Left lung (tissue), 14 donors: ENCODE measurements at places on chromosomes 6 and 20.

DNA sequence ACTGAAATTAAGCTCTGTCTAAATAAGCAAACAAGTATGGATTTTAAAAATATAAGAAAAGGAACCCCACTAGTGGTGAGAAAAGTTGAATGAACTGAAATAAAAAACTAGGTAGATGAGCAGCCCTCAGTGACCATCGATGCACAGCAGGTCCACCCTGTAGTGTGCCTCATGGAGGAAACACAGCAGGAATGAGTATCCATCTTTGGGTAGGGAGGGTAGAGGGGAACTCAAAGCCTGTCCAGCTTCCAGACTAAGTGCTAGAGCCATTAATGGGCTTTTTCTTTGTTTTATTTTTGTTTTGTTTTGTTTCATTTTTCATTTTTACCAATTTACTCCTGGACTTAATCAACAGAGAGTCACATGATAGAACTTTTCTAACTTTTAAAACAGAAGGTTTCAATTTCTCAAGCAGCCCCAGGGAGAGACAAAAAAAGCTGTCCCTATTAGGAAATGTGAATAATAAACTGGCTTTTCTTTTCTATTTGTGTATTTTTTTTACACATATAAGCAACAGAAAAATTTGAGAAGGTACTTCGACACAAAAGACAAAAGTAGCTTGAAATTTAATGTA is 700.6 kb downstream of the HACE1 start:
- DNase-seq = no peak
- H3K4me3 ChIP-seq = no peak overlapping the region
- no peaks in the 10 kb centered on the region for H3K36me3 ChIP-seq
- H3K27ac ChIP-seq = no peak overlapping the region
- H3K4me1 ChIP-seq = no peaks in the 10 kb centered on the region

GRCh38 chr6:33751771-33752645 is 5.3 kb upstream of the IP6K3 start:
- H3K4me3 ChIP-seq = no peak overlapping the region
- no peaks in the 10 kb centered on the region for H3K27me3 ChIP-seq
- no peak overlapping the region for H3K27ac ChIP-seq
- H3K36me3 ChIP-seq = no peaks in the 10 kb centered on the region

- peaks cover 20% of the 10 kb centered on the region for H3K4me1 ChIP-seq
- no peak overlapping the region for H3K4me3 ChIP-seq
- DNase-seq = no peak
- peak overlapping the region; percentile 77 for H3K27ac ChIP-seq
- no peaks in the 10 kb centered on the region for H3K27me3 ChIP-seq
These were observed 45.4 kb downstream of the SYNJ2 start for GRCh38 chr6:158026901-158027589.

- no peak overlapping the region for H3K4me3 ChIP-seq
- H3K27ac ChIP-seq = no peak overlapping the region
- H3K4me1 ChIP-seq = peaks cover 30% of the 10 kb centered on the region
- H3K27me3 ChIP-seq = peaks cover 3% of the 10 kb centered on the region
- H3K36me3 ChIP-seq = no peaks in the 10 kb centered on the region
These were observed 121.0 kb downstream of the RTN4IP1 start for GRCh38 chr6:106508277-106508676.

GRCh38 chr20:63691711-63692435 is 4.6 kb upstream of the TNFRSF6B start:
- no peak overlapping the region for H3K4me3 ChIP-seq
- no peaks in the 10 kb centered on the region for H3K27me3 ChIP-seq
- no peak for DNase-seq
- no peaks in the 10 kb centered on the region for H3K36me3 ChIP-seq
- peaks cover 50% of the 10 kb centered on the region for H3K4me1 ChIP-seq

DNA sequence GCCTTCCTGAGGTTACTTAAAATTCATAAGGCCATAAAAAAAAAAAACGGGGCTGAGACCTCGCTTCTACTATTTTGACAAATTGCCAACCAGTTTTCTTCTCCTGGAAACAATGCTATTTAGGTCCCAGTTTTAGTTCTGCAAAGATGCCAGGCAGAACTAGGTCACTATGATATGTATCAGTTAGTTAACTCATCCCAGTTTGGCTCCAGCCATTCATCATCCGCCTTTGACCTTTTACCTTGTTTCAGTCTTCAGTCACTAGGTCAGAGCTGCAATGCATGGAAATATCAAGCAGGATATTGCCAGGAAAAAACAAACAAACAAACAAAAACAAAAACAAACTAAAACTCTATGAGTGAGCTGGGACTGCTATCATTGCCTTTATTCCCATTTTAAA is 29.8 kb upstream of the ENPP4 start:
- H3K27ac ChIP-seq = no peak overlapping the region
- H3K36me3 ChIP-seq = no peaks in the 10 kb centered on the region
- no peak overlapping the region for H3K4me3 ChIP-seq
- H3K27me3 ChIP-seq = no peaks in the 10 kb centered on the region
- no peak for DNase-seq

- H3K27ac ChIP-seq = no peak overlapping the region
- no peaks in the 10 kb centered on the region for H3K27me3 ChIP-seq
- DNase-seq = peak; percentile 31
- no peaks in the 10 kb centered on the region for H3K4me1 ChIP-seq
- peaks cover 24% of the 10 kb centered on the region for H3K36me3 ChIP-seq
These were observed 357.5 kb downstream of the ZFAND3 start for GRCh38 chr6:38176797-38177751.

DNA sequence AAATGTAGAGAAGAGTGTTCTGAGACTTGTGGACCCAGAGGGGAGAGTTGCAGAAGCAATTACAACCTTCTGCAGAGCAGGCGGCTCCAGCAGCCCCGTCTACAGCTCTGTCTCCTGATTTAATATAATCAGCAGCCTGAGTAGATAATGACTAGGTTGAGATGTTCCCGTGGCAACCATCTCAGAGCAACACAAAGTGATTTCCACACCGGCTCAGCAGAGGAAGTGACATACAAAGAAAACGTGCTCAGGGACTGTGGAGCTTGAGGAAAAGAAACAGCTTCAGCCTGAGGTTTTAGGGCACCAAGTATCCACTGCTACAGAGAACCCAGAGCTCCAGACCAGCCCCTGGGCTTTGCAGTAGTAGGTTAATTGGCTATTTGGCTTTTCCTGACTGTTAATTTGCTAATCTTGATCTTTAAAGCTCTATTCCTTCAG is 136.4 kb downstream of the MTFR2 start:
- DNase-seq = peak; percentile 82
- no peak overlapping the region for H3K27ac ChIP-seq
- H3K27me3 ChIP-seq = no peaks in the 10 kb centered on the region
- no peaks in the 10 kb centered on the region for H3K36me3 ChIP-seq
- no peaks in the 10 kb centered on the region for H3K4me1 ChIP-seq
- no peak overlapping the region for H3K4me3 ChIP-seq

GRCh38 chr6:152957796-152958195 is 25.0 kb downstream of the FBXO5 start:
- H3K36me3 ChIP-seq = no peaks in the 10 kb centered on the region
- H3K4me1 ChIP-seq = no peaks in the 10 kb centered on the region
- H3K27ac ChIP-seq = no peak overlapping the region
- H3K4me3 ChIP-seq = no peak overlapping the region
- no peak for DNase-seq

GRCh38 chr6:36130667-36131510 is 576 bp downstream of the MAPK13 start:
- H3K27me3 ChIP-seq = no peaks in the 10 kb centered on the region
- peaks cover 16% of the 10 kb centered on the region for H3K4me1 ChIP-seq
- H3K4me3 ChIP-seq = peak overlapping the region; percentile 45

- H3K27me3 ChIP-seq = no peaks in the 10 kb centered on the region
- no peak for DNase-seq
- H3K4me1 ChIP-seq = no peaks in the 10 kb centered on the region
- no peak overlapping the region for H3K4me3 ChIP-seq
- no peak overlapping the region for H3K27ac ChIP-seq
- H3K36me3 ChIP-seq = no peaks in the 10 kb centered on the region
These were observed 433.3 kb downstream of the UTRN start for GRCh38 chr6:144718431-144718830.

- peaks cover 61% of the 10 kb centered on the region for H3K36me3 ChIP-seq
- H3K4me3 ChIP-seq = no peak overlapping the region
- H3K4me1 ChIP-seq = peaks cover 35% of the 10 kb centered on the region
- no peak overlapping the region for H3K27ac ChIP-seq
These were observed 1.0 kb upstream of the CUL9 start for GRCh38 chr6:43180985-43181384.

GRCh38 chr6:150038202-150039062 is 13.1 kb upstream of the RAET1L start:
- peaks cover 77% of the 10 kb centered on the region for H3K27me3 ChIP-seq
- no peak for DNase-seq
- H3K36me3 ChIP-seq = no peaks in the 10 kb centered on the region
- no peak overlapping the region for H3K4me3 ChIP-seq
- H3K27ac ChIP-seq = no peak overlapping the region
- H3K4me1 ChIP-seq = peaks cover 9% of the 10 kb centered on the region

DNA sequence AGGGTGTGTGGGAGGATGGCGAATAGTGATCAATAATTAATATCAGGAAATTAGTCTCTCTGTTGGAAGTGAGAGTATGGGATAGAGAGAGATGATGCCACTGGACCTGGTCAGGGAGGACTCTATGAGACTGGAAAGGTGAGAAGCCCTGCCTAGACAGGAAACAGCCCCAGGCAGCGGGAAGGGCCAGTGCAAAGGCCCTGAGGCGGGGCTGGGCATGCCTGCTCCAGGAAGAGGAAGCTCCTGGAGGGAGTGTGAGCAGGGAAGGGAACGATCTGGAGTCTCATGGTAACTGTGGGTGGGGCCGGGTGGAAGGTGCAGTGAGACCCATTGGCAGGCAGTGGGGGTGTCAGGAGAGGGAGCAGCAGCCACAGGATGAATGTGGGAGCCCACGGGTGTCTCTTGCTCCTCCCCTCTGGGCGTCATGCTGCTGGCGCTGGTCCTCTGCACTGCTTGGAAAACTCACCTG is 1.8 kb upstream of the CST3 start:
- no peaks in the 10 kb centered on the region for H3K27me3 ChIP-seq
- peaks cover 16% of the 10 kb centered on the region for H3K4me1 ChIP-seq
- no peak overlapping the region for H3K4me3 ChIP-seq
- H3K27ac ChIP-seq = no peak overlapping the region
- peaks cover 5% of the 10 kb centered on the region for H3K36me3 ChIP-seq

DNA sequence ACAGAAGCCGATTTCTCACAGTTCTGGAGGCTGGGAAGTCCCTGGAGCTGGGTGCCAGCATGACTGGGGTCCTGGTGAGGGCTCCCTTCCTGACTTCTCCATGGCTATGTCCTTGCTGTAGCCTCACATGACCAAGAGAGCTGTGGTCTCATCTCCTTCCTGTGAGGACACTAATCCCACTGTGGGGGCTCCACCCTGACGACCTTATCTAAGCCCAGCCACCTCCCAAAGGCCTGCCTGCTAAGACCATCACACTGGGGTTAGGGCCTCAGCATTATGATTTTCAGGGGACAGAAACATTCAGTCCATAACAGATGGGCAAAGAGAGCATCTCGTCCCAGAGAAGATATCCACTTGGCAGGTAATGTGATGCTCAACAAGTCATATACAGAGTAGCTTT is 16.8 kb downstream of the RPP40 start:
- H3K4me3 ChIP-seq = no peak overlapping the region
- no peaks in the 10 kb centered on the region for H3K27me3 ChIP-seq
- H3K36me3 ChIP-seq = no peaks in the 10 kb centered on the region

GRCh38 chr6:43926634-43927531 is 156.9 kb downstream of the VEGFA start:
- DNase-seq = no peak
- H3K27me3 ChIP-seq = no peaks in the 10 kb centered on the region
- H3K4me1 ChIP-seq = peaks cover 2% of the 10 kb centered on the region
- H3K27ac ChIP-seq = no peak overlapping the region
- no peak overlapping the region for H3K4me3 ChIP-seq

GRCh38 chr6:168540713-168541291 is 99.8 kb downstream of the SMOC2 start:
- peaks cover 23% of the 10 kb centered on the region for H3K27me3 ChIP-seq
- DNase-seq = no peak
- H3K4me3 ChIP-seq = no peak overlapping the region
- no peak overlapping the region for H3K27ac ChIP-seq

DNA sequence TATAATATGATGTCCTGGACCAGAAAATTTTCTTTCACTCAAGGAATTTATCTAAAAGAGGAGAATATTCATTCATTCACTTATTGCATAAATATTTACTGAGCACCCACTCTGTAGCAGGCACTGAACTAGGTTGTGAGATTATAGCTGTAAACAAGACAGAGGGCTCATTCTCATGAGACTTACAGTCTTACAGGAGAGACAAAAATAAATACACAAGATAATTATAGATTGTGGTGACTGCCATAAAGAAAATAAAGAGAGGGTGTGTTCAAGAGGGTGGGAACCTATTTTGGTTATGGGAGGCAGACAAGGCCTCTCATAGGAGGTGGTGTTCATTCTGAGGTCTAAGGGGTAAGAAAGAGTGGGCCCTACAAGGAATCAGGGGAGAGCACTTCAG is 109.9 kb upstream of the SUPT3H start:
- DNase-seq = no peak
- H3K4me3 ChIP-seq = no peak overlapping the region
- H3K4me1 ChIP-seq = no peaks in the 10 kb centered on the region
- no peaks in the 10 kb centered on the region for H3K36me3 ChIP-seq

DNA sequence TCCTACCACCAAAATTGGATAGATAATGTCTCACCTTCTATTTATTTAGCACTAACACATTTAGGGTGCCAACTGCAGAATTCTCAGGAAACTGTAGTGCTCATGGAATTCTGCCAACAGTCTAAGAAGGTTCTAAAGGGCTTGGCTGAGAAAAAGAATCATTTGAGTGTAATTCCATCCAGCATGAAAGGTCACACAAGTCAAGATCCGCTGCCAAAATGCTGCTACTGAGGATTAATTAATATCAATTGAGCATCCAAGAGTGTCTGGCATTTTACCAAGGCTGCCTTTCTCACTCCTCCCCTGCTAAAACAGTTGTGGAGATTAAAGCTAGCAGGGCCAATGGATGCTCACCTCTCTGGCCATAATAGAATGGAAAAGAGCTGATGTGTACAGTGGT is 112.7 kb downstream of the FHL5 start:
- H3K4me1 ChIP-seq = no peaks in the 10 kb centered on the region
- DNase-seq = no peak
- H3K27ac ChIP-seq = no peak overlapping the region
- no peaks in the 10 kb centered on the region for H3K36me3 ChIP-seq
- no peaks in the 10 kb centered on the region for H3K27me3 ChIP-seq

- H3K36me3 ChIP-seq = no peaks in the 10 kb centered on the region
- peaks cover 10% of the 10 kb centered on the region for H3K4me1 ChIP-seq
- no peak overlapping the region for H3K27ac ChIP-seq
- no peaks in the 10 kb centered on the region for H3K27me3 ChIP-seq
- no peak overlapping the region for H3K4me3 ChIP-seq
These were observed 2.2 kb downstream of the TMEM14C start for GRCh38 chr6:10725044-10725443.

- H3K27ac ChIP-seq = peak overlapping the region; percentile 58
- no peak overlapping the region for H3K4me3 ChIP-seq
- H3K27me3 ChIP-seq = no peaks in the 10 kb centered on the region
- H3K4me1 ChIP-seq = peaks cover 47% of the 10 kb centered on the region
- no peak for DNase-seq
- no peaks in the 10 kb centered on the region for H3K36me3 ChIP-seq
These were observed 112.0 kb upstream of the CARMIL1 start for GRCh38 chr6:25166955-25167748.
